GM12864 (cell line): ENCODE measurements at places on chromosomes 4 and X.
A peak's percentile ranks its signal among the peaks of the same experiment; 100 is the strongest.

DNA sequence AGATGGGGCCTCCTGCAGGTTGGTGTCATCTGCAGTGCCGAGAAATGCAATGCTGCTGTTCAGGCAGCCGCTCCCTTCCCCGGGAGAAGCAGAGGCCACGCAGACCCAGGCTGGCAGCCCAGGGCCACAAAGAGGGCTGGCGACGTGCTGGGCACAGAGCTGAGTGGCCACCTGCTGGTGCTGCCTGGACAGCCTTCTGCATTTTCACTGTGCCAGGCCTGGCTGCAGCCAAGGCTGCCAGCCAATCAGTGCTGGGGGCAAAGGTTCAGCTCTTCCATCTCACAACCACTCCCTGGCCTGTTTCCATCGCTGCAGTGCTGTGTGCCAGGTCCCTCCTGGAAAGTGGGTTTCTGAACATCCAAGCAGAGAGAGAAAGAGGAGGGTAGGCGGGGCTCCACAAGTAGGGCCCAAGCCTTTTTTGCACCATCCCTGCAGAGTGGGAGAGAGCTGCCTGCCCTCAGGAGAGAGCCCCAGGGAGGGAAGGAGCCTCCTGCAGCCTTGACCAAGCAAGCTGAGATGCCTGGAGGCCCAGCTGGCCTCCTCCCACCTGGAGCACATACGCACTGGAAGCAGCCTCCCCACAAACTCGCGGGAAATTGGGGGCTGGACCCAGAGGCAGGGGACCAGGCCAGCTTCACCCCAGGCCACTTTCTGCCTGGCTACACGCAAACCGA, 20.1 kb downstream of the ADRA2C start:
- no peak for DNase-seq

- DNase-seq = no peak
Measured at GRCh38 chrX:44842550-44843317, 1.1 kb upstream of the DUSP21 start.

GRCh38 chr4:15963576-15963975, 601 bp upstream of the FGFBP2 start:
- DNase-seq = no peak

GRCh38 chrX:48779399-48779798, 7.0 kb upstream of the GATA1 start:
- DNase-seq = no peak

GRCh38 chrX:153568451-153569011, 30.4 kb downstream of the CCNQ start:
- DNase-seq = no peak

- no peak for DNase-seq
Measured at GRCh38 chr4:39649639-39650265, 11.1 kb upstream of the SMIM14 start.

GRCh38 chr4:37599092-37599790, 86.9 kb downstream of the RELL1 start:
- DNase-seq = no peak

- no peak for DNase-seq
Measured at GRCh38 chrX:113260474-113260873, 419.8 kb upstream of the AMOT start.

DNA sequence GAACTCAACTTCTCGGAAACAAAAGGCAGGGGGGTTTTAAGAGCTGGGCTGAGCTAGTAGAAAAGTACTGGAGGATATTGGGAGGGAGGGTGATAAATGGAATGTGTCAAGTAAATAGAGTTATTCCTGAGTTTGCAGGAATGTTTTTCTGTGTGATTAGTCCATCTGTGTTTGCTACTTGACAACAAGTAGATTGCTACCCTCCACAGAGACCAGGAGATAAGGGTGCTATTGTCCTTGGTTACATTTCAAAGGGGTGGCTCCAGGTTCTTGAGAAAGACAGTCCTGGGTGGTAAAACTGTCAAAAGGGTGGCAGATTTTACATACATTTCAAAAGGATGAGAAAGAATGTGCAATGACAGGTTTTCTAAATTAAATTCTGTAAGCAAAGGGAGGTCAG, 181.2 kb upstream of the PPP3CA start:
- no peak for DNase-seq

DNA sequence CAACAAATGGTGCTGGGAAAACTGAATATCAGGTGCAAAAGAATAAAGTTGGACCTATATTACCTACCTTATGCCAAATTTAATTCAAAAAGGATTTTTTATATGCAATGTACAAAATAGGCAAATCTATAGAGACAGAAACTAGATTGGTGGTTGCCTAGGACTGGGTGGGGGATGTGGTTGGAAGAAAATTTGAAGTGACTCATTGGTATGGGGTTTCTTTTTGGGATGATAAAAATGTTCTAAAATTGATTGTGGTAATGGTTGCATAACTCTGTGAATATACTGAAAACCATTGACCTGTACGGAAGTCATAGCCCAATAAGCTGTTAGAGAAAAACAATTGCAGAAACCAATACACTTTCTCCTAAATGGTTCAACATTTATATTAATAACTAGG, 72.1 kb downstream of the COL4A5 start:
- DNase-seq = no peak

- DNase-seq = no peak
Measured at GRCh38 chr4:98515470-98515809, 143.0 kb downstream of the TSPAN5 start.

- DNase-seq = peak; percentile 26
Measured at GRCh38 chr4:48109413-48110263, 24.4 kb downstream of the TXK start.

DNA sequence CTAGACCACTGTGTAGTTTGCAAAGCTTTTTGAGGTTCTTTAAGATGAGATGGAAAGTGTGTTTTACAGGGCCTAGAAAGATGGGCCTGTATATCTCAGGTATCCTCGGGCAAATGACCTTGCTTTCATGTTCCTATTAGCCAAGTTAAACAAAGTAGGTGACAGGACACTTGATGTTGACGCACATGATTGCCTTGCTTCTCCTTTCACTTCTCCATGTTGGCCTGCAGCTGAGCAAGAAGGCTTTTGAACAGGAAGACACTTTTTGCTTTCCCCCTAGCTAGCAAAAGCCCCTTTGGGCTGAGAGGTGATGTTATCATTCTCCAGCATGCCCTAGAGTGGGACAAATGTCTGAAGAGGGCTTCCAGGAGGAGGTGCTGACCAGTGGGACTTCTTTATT, 202.1 kb downstream of the GPC3 start:
- peak; percentile 18 for DNase-seq

GRCh38 chrX:65516756-65517155, 17.8 kb downstream of the LAS1L start:
- DNase-seq = no peak

- DNase-seq = no peak
Measured at GRCh38 chr4:1285790-1286553, 3.7 kb upstream of the MAEA start.

- DNase-seq = no peak
Measured at GRCh38 chrX:19739683-19740082, 147.7 kb downstream of the SH3KBP1 start.

GRCh38 chrX:16212024-16212423, 44.7 kb downstream of the MAGEB17 start:
- DNase-seq = no peak

- DNase-seq = no peak
Measured at GRCh38 chr4:23237771-23238170, 545.0 kb downstream of the GBA3 start.

- peak; percentile 1 for DNase-seq
Measured at GRCh38 chr4:165931741-165932140, 58.7 kb downstream of the TLL1 start.
